ENCODE measurements at places on chromosomes 7 and 10. TPM values are rescaled to one million over a fixed set of nuclear protein-coding genes. Genes with fewer than 3 reads are reported as not detected.

Gene IQCE
- total RNA-seq: 6.7 TPM

Gene TYSND1
- total RNA-seq: 14.9 TPM

Gene THSD7A
- total RNA-seq: not detected

Gene FAM25G
- not detected for total RNA-seq

Gene ZFYVE27
- total RNA-seq: 60.0 TPM

Gene MALRD1
- not detected for total RNA-seq

Gene HOXA4
- not detected for total RNA-seq

DNA sequence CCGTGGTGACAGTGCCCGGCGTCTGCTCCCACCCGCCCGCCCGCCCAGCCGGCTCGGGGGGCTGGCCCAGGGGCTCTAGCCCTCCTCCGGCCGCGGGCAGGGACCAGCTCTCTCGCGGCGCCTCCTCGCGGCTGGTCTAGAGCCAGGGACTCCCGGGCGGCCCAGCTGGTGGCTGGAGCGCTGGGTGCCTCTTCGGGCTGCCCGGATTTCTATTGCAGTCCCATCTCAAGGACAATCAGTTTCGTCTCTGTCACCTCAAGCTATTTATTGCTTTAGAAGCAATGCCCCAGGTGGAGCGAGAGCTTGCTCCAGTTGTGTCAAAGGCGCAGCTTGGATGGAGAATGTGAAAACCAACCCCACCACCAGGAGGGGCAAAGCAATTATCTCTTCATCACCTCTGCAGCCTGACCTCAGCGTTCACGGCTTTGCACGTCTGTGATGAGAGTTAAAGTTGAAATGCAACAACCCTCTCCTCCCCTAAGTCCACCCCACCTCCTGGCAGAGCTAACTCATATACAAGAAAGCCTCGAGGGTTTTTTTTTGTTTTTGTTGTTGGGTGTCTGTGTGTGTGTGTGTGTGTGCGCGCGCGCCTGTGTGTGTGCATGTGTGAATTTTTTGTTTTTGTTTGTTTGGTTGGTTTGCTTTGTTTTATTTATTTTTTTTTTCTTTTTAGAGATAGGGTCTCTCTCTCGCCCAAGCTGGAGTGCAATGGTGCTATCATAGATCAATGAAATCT, at the start of gene ITGA8:
Gene ITGA8 (minus strand): TSS at position 24 of the 736 bp plus-strand sequence. CDS start 151 bp downstream, outside the sequence.
- H3K36me3 ChIP-seq: peaks cover 10% of the 10 kb centered on the region
- H3K27me3 ChIP-seq: peaks cover 47% of the 10 kb centered on the region
- no peak for DNase-seq
- H3K4me3 ChIP-seq: no peak within 1 kb of the TSS
- H3K4me1 ChIP-seq: peaks cover 2% of the 10 kb centered on the region

DNA sequence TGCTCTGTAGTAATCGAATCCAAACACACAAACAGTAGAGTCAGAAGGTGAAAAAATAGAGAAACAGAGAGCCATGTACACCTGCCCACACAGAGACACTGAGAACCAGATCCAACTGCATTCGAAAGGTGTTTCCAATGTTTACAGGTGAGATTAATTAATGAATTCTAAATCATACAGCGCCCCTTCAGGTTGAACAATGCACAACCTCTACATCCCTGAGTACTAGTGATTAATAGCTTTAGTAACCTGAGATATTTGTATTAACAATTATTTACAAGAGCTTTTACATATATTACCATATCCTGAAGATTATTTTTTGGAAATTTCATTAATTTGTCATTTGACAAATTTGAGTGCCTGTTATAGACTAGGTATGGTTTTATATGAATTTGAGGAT, 7.6 kb upstream of the MRC1 start:
- no peak overlapping the region for H3K4me3 ChIP-seq
- H3K4me1 ChIP-seq: peaks cover 5% of the 10 kb centered on the region
- peaks cover 2% of the 10 kb centered on the region for H3K27me3 ChIP-seq
- no peak for DNase-seq
- H3K27ac ChIP-seq: no peak overlapping the region

- no peak overlapping the region for H3K4me3 ChIP-seq
- H3K27me3 ChIP-seq: peaks cover 47% of the 10 kb centered on the region
- H3K4me1 ChIP-seq: peaks cover 3% of the 10 kb centered on the region
- DNase-seq: no peak
Observed at GRCh38 chr10:59698326-59698725, 11.3 kb downstream of the SLC16A9 start.

- no peak overlapping the region for H3K4me3 ChIP-seq
- no peak for DNase-seq
- no peaks in the 10 kb centered on the region for H3K4me1 ChIP-seq
- no peak overlapping the region for H3K27ac ChIP-seq
- H3K36me3 ChIP-seq: no peaks in the 10 kb centered on the region
Observed at GRCh38 chr7:46281071-46281470, 360.0 kb upstream of the IGFBP3 start.

GRCh38 chr7:30302656-30303311, 18.4 kb downstream of the ZNRF2 start:
- H3K27me3 ChIP-seq: no peaks in the 10 kb centered on the region
- no peak for DNase-seq
- H3K4me3 ChIP-seq: no peak overlapping the region
- no peaks in the 10 kb centered on the region for H3K36me3 ChIP-seq
- H3K4me1 ChIP-seq: peaks cover 34% of the 10 kb centered on the region
- peak overlapping the region; percentile 34 for H3K27ac ChIP-seq

- peak overlapping the region; percentile 91 for H3K4me3 ChIP-seq
- H3K4me1 ChIP-seq: peaks cover 12% of the 10 kb centered on the region
- no peak for DNase-seq
- peaks cover 36% of the 10 kb centered on the region for H3K27me3 ChIP-seq
- no peak overlapping the region for H3K27ac ChIP-seq
- H3K36me3 ChIP-seq: peaks cover 5% of the 10 kb centered on the region
Observed at GRCh38 chr10:21494191-21495001, 31.1 kb downstream of the SKIDA1 start.

DNA sequence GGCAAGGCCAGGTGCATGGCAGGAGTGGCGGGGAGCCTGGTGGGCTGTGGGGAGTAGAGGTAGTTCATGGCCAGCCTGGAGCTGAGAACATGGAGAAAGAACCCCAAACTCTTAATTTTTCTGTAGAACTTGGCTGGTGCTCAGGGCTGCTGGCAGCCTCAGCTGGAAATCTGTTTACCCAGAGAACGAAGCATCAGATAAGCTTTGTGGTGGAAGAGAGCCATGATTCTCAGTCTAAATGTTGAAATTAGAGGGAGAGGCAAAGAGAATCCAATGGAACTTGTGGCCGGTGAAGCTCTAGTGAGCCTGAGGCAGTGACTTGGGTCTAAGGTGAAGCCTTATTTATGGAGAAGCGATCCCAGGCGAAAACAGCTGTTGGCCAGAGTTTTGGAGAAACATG, 126.4 kb downstream of the CCDC3 start:
- no peak overlapping the region for H3K4me3 ChIP-seq
- H3K4me1 ChIP-seq: no peaks in the 10 kb centered on the region
- DNase-seq: no peak
- peaks cover 2% of the 10 kb centered on the region for H3K36me3 ChIP-seq
- peaks cover 41% of the 10 kb centered on the region for H3K27me3 ChIP-seq

DNA sequence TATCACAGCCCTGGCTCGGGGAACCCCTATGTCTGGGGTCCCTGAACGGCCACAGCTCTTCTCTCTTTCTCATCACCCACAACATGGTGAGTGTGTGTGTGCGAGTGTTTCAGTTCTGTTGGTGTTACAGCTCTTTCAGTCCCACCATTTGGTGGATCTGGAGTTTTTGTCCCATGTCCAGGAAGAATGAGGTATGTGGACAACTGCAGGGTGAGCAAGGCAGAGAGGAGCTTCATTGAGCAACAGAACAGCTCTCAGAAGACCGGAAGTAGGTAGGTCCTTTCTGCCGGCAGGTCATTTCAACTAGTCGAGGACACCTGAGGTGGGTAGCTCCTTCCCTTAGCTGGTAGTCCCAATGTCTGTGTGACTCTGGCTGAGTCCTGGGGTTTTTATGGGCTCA, 9.5 kb downstream of the PAX4 start:
- no peak for DNase-seq
- peaks cover 12% of the 10 kb centered on the region for H3K27me3 ChIP-seq
- H3K27ac ChIP-seq: no peak overlapping the region
- no peaks in the 10 kb centered on the region for H3K4me1 ChIP-seq

- H3K36me3 ChIP-seq: no peaks in the 10 kb centered on the region
- DNase-seq: no peak
- H3K27ac ChIP-seq: no peak overlapping the region
- no peaks in the 10 kb centered on the region for H3K4me1 ChIP-seq
- H3K4me3 ChIP-seq: no peak overlapping the region
Observed at GRCh38 chr10:61812052-61812721, 89.3 kb upstream of the ARID5B start.

GRCh38 chr10:119079599-119080520, 757 bp downstream of the EIF3A start:
- DNase-seq: peak; percentile 45
- peak overlapping the region; percentile 99 for H3K4me3 ChIP-seq
- peaks cover 2% of the 10 kb centered on the region for H3K36me3 ChIP-seq

GRCh38 chr10:62647375-62648092, 157.0 kb upstream of the ADO start:
- H3K36me3 ChIP-seq: no peaks in the 10 kb centered on the region
- H3K4me3 ChIP-seq: no peak overlapping the region
- no peaks in the 10 kb centered on the region for H3K27me3 ChIP-seq
- H3K27ac ChIP-seq: no peak overlapping the region

GRCh38 chr7:22143491-22143890, 197.8 kb upstream of the CDCA7L start:
- H3K4me1 ChIP-seq: no peaks in the 10 kb centered on the region
- DNase-seq: no peak
- peaks cover 55% of the 10 kb centered on the region for H3K27me3 ChIP-seq
- no peaks in the 10 kb centered on the region for H3K36me3 ChIP-seq
- H3K4me3 ChIP-seq: no peak overlapping the region

- H3K4me1 ChIP-seq: peaks cover 3% of the 10 kb centered on the region
- no peak for DNase-seq
- H3K27ac ChIP-seq: no peak overlapping the region
- no peak overlapping the region for H3K4me3 ChIP-seq
- no peaks in the 10 kb centered on the region for H3K36me3 ChIP-seq
- peaks cover 6% of the 10 kb centered on the region for H3K27me3 ChIP-seq
Observed at GRCh38 chr7:43750016-43750887, 8.2 kb upstream of the BLVRA start.

- H3K27ac ChIP-seq: no peak overlapping the region
- DNase-seq: no peak
- H3K4me3 ChIP-seq: no peak overlapping the region
- no peaks in the 10 kb centered on the region for H3K27me3 ChIP-seq
- no peaks in the 10 kb centered on the region for H3K36me3 ChIP-seq
Observed at GRCh38 chr7:14858866-14859265, 43.7 kb downstream of the DGKB start.

- peaks cover 2% of the 10 kb centered on the region for H3K4me1 ChIP-seq
- no peak overlapping the region for H3K27ac ChIP-seq
- peaks cover 38% of the 10 kb centered on the region for H3K27me3 ChIP-seq
- H3K4me3 ChIP-seq: no peak overlapping the region
- DNase-seq: no peak
Observed at GRCh38 chr7:4822677-4823076, 39.2 kb downstream of the PAPOLB start.

- H3K4me1 ChIP-seq: no peaks in the 10 kb centered on the region
- H3K27ac ChIP-seq: no peak overlapping the region
- DNase-seq: no peak
- H3K4me3 ChIP-seq: no peak overlapping the region
Observed at GRCh38 chr7:49790209-49790608, 16.8 kb downstream of the VWC2 start.

DNA sequence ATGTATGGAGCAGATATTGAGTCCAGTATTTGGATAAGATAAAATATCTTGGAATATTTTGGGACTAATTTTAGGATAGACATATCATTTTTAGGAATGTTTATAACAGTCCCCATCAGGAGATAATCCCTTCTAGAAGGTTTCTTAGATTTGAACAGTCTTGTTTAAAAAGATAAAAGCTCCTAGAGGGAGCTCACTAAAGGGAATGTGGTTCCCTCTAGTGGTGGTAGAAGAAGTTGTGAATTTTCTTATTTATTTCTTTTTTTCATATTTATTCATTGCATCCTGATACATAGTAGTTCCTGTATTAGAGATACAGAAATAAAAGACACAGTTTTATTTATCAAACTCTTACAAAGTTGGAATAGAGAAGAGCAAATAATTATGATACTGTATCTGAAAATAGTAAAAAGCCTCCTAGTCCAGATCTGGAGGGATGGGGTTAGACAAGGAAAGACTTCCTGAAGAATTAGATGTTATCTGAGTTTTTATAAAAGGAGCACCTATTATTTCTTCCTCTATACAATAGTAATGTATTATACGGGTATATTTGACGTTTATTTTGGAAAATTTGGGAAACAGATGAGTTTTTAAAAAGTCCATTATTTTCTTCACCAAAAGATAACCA, 24.5 kb upstream of the KLF14 start:
- DNase-seq: no peak
- H3K4me1 ChIP-seq: no peaks in the 10 kb centered on the region
- no peaks in the 10 kb centered on the region for H3K36me3 ChIP-seq
- H3K27ac ChIP-seq: no peak overlapping the region
- H3K27me3 ChIP-seq: peaks cover 10% of the 10 kb centered on the region
- no peak overlapping the region for H3K4me3 ChIP-seq

- H3K27me3 ChIP-seq: peaks cover 27% of the 10 kb centered on the region
- no peak overlapping the region for H3K27ac ChIP-seq
- DNase-seq: no peak
- H3K4me3 ChIP-seq: no peak overlapping the region
- H3K36me3 ChIP-seq: no peaks in the 10 kb centered on the region
- H3K4me1 ChIP-seq: no peaks in the 10 kb centered on the region
Observed at GRCh38 chr10:46053534-46054434, 7.7 kb upstream of the MSMB start.

DNA sequence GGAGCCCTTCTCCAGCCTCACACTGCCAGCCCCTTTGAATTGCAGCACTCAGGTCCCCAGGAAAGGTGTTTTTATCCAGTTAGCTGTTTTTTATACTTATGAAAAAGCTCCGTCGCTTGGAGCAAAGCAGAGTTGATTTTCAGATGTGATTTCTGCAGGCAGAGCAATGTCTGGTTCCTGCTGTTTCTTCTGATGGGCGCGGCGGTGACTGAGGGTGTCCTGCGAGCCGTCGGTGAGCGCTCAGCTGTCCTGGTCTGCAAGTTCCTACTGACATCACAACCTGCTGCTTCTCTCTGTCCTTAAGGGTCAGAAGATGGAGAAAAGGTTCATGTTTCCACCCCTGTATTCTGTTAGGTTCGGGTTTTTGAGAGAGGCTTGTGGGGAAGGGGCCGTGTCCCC, 109.6 kb upstream of the FAM20C start:
- no peak overlapping the region for H3K4me3 ChIP-seq
- peaks cover 15% of the 10 kb centered on the region for H3K27me3 ChIP-seq
- peaks cover 2% of the 10 kb centered on the region for H3K4me1 ChIP-seq
- no peak overlapping the region for H3K27ac ChIP-seq
- DNase-seq: no peak
- H3K36me3 ChIP-seq: no peaks in the 10 kb centered on the region

GRCh38 chr7:45918556-45918955, 2.5 kb downstream of the IGFBP3 start:
- DNase-seq: no peak
- H3K27me3 ChIP-seq: peaks cover 51% of the 10 kb centered on the region
- peaks cover 23% of the 10 kb centered on the region for H3K4me1 ChIP-seq
